ENCODE measurements at places on chromosomes 11 and 22.
A peak's percentile ranks its signal among the peaks of the same experiment; 100 is the strongest.

DNA sequence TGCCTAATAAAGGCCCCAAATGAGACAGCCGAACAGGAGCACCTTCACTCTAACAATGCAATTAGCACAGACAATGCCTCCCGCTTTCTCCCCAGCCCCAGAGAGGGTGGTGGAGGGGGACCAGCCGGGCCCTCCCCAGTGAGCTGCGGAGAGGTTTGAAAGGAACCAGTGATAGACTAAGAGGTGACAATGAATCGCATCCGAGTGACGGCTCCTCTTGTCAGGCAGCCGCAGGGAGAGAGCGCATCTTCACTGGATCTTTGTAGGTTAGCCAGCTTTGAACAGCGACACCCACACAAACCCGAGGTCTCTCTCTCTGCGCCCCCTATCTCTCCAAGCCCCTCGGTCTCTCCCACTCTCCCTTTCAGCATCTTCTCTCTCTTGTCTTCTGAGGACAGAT lies 28.0 kb downstream of the FLRT1 start:
- DNase-seq, result no peak

DNA sequence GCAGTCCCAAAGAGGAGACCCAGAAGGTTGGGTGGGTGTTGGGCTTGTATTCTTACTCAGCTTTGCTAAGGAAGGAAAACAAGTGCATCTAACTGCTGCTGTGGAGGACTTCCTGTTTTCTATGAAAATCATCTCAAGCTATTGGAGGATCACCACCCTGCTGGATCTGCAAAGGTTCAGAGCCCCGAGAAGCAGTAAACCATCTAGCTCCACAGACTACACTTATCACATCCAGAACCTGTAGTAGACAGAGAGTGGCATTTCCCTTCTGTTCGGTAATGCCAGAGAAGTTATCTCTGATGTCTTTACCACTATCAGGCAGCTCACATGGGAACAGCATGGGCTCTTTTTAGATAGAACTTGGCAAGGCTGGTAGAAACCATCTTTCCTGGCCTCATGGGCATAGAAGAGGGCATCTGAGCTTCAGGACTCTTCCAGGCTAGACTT lies 21.7 kb downstream of the KCNJ1 start:
- DNase-seq, result no peak

GRCh38 chr11:106491751-106492150 lies 414.3 kb downstream of the AASDHPPT start:
- DNase-seq, result no peak

- DNase-seq, result no peak
Observed at GRCh38 chr11:17257196-17257595, 19.3 kb upstream of the NUCB2 start.

- no peak for DNase-seq
Observed at GRCh38 chr11:71562120-71562519, 3.2 kb upstream of the KRTAP5-10 start.

- no peak for DNase-seq
Observed at GRCh38 chr11:63470311-63470710, 20.7 kb downstream of the PLAAT5 start.

DNA sequence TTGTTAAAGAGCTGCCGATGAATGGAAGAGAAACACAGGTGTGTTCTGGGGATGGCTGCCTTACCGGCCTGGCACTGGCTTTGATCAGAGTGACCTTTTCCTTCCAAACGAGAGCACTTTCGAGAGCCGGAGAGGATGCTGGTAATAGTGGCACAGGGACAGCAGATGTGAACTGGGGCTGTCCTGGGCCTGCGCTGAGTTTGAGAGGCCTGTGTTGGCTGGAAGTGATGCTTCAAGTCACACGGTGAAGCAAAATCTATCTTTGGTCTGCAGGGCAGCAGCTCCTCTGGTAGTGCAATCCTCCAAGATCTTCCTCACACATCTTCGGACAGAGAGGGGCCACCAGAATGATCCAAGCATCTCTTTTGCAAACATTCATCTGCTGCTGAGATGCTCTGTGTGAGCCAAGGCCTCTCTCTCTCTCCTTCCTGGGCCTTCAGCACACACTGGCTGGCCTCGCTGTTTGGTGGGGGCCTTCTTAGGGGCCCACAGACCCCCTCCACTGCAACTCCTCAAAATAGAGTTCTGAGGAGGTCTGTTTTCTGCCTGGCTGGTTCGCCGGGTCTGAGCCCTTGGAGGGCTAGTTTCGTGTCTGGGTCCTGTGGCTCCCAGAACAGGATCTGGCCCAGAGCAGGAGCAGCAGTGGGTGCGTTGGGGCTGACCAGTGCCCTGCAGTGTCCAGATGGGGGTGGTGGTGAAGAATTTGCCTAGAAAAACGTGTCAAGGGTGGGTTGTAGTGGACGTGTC lies 6.4 kb downstream of the MPPED1 start:
- DNase-seq, result no peak

DNA sequence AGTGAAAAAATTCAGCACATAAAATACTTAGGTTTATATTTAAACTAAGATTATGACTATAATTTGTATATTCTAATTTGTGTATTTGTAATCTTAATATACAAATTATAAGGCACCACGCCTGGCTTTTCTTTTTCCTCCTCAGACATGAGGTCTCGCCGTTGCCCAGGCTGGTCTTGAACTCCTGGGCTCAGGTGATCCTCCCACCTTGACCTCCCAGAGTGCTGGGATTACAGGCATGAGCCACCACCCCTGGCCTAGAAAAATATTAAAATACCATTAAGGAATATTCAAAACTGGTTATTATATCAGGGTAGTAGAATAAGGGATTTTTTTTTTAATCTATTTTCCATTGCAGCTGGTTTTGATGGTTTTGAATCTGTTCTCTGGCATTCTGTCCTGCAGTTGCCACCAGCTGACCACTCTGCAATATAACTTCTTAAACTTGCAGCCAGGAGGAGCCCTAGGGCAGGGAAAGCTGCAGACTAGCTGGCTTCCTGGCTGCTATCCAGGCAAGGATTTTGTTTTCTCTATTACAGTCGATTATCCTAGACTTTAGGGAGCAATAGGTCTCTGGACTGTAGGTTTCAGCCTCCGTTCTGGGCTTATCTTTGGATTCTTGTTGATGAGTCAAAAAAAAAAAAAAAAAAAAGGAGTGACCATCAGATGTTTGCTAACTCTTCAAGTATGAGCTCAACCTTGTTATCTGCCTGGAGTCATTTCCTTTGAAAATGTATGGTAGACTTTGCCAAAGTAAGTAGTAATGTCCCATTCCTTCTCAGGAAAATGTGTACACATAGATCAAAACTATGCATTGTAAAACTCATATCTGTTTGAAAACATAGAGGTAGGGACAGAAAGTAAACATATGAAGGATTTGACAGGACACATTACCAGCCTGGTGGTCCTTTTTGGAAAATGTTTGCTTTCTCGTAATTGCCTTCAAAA lies 13.2 kb downstream of the POLA2 start:
- DNase-seq, result peak; percentile 50
